ENCODE measurements at places on chromosomes 7 and 10.

DNA sequence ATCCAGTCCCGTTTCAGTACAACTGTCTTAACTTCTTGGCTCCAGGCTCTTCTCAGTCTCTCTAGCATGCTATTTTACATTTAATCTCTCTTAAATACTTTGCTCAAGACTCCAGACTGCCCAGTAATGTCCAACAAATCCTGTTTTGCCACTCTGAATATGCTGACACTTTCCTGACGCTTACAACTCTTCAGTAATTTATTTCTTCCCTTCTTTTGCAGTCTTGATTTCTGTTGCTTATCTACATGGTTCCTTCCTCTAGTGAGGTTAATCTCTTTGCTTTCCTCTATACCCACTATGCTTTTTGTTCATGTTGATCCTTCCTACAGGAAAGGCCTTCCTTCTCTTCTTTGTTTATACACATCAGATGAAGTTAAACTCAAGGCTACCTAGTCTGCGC lies 23.7 kb downstream of the UMAD1 start:
- DNase-seq = no peak

GRCh38 chr7:8442814-8443304 lies 9.4 kb downstream of the NXPH1 start:
- DNase-seq = peak; percentile 29

GRCh38 chr7:75878312-75878768 lies 494 bp upstream of the RHBDD2 start:
- DNase-seq = no peak

- DNase-seq = no peak
These were observed 562.9 kb upstream of the TPK1 start for GRCh38 chr7:145398758-145399157.

- DNase-seq = no peak
These were observed 58.2 kb upstream of the NUPR2 start for GRCh38 chr7:56174346-56174874.

GRCh38 chr10:125006188-125006680 lies 64.3 kb downstream of the ZRANB1 start:
- no peak for DNase-seq

Measured in stimulated activated CD4-positive, alpha-beta T cell treated with anti-CD3 and anti-CD28 coated beads, TNF-alpha, amount 100 ng/mL, for 1 hour (primary cell).